Neural crest cell (in vitro differentiated cells): ENCODE measurements at places on chromosomes 2 and 18.

GRCh38 chr18:14747513-14748474, at the start of gene ANKRD30B:
Gene ANKRD30B (plus strand): TSS chr18:14748172. CDS start chr18:14748420, 248 bp downstream.
- no peak for DNase-seq

DNA sequence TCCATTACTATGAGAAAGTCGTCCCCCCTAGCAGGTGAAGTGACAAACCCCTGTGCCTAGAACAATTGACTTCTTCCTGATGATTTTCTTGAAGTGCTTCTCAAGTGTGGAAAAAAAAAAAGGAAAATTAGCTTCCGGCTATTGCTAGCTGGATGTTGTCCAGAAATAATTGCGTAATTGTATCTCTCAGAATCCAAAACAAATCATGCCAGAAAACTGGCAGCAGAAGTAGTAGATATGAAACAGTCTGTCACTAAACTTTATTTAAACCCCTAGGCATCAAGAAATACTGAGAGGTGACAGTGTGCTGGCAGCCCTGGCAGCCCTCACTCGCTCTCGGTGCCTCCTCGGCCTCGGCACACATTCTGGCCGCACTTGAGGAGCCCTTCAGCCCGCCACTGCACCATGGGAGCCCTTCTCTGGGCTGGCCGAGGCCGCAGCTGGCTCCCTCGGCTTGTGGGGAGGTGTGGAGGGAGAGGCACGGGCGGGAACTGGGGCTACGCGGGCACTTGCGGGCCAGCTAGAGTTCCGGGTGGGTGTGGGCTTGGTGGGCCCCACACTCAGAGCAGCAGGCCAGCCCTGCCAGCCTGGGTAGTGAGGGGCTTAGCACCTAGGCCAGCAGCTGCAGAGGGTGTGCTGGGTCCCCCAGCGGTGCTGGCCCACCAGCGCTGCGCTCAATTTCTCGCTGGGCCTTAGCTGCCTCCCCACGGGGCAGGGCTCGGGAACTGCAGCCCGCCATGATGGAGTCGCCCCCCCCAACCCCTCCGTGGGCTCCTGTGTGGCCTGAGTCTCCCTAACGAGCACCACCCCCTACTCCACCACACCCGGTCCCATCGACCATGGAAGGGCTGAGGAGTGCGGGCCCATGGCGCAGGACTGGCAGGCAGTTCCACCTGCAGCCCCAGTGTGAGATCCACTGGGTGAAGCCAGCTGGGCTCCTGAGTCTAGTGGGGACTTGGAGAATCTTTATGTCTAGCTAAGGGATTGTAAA, 80.5 kb upstream of the ABCA12 start:
- no peak for DNase-seq

DNA sequence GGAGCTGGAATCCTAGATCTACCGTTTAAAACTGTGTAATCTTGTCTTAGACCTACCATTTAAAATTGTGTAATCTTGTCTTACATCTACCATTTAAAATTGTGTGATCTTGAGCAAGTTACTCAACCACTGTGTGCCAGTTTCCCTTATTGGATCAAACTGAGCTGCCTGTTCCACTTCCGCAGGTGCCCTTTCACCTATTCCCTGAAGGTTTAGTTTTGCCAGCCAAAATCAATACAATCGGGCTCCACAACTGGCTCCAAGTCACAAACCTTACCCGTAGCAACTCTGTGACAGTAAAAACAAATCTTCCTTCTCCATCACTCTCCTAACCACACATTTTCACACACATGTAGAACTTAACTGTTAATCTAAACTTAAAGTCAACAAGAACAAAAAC, 20.1 kb downstream of the DOCK10 start:
- no peak for DNase-seq

DNA sequence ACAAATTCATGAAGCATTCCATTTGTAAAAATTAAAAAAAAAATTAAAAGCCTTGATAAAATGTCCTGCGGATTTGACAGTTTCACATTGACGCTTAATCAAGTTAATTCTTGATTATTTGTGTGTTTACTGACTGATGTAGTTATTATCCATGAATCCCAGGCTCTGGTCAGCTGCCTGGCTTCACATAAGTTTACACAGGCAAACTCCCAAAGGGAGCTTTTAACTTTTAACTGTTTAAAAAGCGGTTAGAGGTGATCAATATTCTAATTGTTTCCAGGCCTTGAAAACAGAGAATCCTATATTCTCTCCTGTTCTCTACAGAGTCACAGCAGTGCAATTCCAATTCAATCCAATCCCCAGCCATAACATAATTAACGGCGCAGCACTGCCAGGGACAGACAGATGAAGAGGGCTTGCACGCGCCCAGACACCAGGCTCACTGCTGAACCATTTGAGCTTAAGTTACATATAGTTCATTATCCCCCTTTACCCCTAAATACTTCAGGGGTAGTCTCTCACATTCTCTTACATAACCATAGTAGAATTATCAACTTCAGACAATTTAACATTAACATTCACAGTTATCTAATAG, 47.5 kb downstream of the ATP8B1 start:
- DNase-seq, result no peak

GRCh38 chr2:224442071-224442967, 40.4 kb upstream of the FAM124B start:
- DNase-seq, result no peak

GRCh38 chr2:171894612-171894947, 536 bp upstream of the SLC25A12 start:
- no peak for DNase-seq

GRCh38 chr2:187644486-187644885, 90.3 kb upstream of the TFPI start:
- no peak for DNase-seq

DNA sequence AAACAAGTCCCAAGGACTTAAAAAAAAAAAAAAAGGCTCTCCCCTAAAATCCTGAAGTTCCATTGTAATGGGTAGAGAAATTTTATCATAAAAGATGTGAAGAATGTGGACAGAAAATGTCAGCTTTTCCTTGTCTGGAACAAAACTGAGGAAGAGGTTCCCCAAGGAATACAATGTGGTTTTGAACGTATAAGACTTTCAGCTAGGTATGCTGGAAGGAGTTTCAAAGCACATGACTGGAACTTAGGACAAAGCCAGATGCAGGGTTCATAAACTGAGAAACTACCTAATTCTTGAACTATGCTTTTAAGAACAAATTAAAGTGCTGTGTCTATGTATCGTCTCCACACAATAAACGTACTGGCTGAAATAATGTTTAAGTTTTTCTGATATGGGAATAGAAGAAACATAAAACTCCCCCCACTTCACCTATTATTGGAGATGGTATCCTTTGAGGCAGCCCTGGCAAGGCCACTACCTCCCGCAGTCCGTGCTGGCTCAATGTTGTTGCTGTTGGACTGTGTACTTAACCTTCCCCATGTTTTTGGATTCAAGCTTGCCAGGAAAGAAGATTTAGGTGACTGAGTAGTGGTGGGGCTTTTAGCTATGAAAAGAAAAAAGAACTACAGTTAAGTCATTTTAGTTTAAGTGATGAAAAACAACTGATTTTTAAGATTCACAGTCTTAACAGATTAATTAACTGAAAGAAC, 84.2 kb upstream of the DNER start:
- no peak for DNase-seq

DNA sequence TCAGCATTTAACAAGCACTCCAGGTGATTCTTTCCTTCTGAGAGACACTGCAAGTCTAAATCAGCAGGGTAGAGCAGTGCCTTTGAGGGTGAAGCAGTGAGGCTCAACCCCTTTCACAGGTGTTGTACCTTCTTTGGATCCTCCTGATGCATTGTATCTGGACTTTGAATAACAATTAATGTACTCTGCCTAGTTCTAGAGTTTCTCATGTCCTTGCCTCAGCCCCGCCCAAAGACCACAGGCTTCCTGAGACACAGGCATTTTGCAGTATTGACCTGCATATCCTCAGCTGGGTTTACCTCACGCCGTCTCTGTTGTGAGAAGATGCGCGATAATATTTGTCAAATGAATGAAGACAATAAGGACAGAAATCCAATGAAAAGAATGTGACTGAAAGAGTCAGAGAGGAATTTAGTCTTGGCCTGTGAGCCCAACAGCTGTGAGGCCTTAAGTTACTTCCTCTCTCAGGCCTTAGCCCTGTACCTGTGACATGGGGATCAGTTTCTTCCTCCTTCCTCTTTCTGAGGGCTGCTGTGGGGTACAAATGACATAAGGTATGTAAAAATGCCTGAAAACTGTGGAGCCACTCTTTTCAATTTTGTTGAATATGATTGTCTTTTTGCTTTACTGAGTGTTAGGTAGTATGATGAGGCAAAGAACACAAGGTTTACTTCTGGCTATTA, 43.7 kb downstream of the WIPF1 start:
- DNase-seq, result no peak

DNA sequence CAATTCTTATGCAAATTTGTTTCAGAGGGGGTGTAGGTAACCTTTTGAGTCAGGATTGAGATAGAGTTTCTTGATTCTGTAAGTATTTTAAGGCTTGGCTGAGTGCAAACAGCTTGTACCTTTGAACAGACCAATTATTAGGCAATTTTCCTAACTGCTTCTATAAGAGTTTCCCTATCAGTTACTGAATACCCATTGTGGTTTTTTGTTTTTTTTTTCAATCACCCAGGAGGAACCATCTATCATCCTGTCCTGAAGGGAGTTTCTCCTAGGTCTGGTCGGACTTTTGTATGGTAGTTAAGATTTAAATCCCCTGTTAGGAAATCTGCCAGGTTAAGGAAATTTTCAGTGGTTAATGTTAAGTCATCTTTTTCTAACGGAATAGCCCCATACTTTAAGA, 319.4 kb upstream of the SLC39A10 start:
- DNase-seq, result no peak

GRCh38 chr2:152042636-152043615, 55.9 kb downstream of the CACNB4 start:
- no peak for DNase-seq

DNA sequence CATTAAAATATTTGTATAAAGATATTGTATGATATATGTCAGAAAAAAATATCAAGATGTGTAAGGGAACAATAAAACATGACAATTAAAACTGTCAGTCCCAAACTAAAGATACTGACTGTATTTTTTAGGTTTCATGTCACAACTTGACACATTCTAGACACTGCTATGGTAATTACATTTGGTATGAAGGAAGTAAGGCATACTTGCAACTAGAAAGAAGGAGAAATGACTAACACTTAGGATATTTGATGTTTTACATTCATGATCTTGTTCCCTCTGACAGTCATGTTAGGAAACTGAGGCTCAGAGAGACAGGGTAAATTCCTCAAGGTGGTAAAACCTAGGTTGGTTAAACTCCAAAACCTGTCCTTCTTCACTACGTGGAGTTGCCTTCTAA, 68.3 kb downstream of the TMEFF2 start:
- no peak for DNase-seq

- no peak for DNase-seq
These were observed 17.8 kb upstream of the ATL2 start for GRCh38 chr2:38394903-38395341.

DNA sequence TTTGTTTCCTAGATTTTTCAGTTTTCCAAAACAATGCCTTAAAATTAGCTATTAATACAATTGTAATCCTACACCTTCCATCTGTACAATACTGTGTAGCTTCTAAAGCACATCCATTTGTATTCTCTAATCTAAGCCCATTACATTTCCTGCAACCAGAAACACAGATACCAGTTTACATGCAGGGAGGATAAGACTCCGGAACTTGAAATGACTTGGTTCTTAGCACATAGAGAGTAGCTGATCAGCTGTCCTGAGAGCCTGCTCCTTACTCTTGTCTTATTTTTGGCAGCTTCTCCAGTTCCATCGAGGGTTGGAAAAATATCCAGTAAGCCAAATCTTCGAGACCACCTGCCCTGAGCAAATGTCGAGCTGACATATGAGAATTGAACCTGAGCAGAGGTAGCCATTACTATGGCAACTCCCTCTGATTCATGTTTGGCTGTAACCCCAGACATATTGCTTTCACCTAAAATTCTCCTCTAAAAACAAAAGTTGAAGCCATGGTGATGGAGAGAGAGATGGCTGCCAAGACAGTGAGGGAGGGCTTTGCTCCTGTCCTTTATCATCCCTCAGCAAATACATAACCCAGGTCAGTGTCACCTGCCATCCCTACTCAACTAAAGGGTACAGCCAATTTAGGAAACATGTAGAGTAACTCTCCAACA, 542.8 kb downstream of the IRS1 start:
- DNase-seq, result no peak

- no peak for DNase-seq
These were observed 911.4 kb upstream of the ZEB2 start for GRCh38 chr2:145431181-145431951.

DNA sequence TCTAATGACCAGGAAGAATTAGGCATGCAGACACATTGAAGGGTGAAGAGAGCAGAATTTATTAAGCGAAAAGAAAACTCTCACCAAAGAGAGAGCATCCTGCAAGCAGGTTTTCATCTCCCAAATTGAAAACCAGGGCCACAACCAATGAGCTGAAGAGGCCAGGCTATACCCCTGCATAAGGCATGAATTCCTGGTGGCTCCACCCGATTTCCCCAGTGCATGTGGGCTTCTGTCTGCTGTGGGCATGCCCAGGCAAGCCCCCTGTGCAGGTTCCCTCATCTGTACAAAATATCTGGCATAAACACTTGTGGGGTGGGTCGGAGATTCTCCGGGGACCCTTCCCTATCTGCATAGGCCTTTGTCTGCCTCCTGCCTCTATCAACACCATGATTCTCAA, 621.6 kb upstream of the LRRTM1 start:
- no peak for DNase-seq
